Endothelial cell (in vitro differentiated cells): ENCODE measurements at places on chromosomes 7 and 10.
A peak's percentile ranks its signal among the peaks of the same experiment; 100 is the strongest.

DNA sequence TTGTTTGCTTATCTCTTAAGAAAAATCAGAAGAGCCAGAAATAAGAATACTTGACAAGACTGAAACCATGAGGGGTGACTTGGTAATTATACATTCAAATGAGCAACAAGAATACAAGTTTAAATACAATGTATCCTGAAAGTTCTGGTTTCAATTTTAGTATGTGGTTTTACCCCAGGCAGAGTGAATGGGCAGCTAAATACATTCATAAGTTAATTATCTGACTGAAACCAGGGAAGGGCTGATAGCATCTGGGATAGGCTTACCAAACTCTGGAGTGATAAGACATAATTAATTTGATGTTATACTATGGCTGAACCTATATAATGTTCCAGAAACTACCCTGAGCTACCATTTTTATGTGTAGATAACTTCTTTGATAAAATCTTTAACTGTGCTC lies 252.2 kb upstream of the PLXNA4 start:
- DNase-seq: no peak

DNA sequence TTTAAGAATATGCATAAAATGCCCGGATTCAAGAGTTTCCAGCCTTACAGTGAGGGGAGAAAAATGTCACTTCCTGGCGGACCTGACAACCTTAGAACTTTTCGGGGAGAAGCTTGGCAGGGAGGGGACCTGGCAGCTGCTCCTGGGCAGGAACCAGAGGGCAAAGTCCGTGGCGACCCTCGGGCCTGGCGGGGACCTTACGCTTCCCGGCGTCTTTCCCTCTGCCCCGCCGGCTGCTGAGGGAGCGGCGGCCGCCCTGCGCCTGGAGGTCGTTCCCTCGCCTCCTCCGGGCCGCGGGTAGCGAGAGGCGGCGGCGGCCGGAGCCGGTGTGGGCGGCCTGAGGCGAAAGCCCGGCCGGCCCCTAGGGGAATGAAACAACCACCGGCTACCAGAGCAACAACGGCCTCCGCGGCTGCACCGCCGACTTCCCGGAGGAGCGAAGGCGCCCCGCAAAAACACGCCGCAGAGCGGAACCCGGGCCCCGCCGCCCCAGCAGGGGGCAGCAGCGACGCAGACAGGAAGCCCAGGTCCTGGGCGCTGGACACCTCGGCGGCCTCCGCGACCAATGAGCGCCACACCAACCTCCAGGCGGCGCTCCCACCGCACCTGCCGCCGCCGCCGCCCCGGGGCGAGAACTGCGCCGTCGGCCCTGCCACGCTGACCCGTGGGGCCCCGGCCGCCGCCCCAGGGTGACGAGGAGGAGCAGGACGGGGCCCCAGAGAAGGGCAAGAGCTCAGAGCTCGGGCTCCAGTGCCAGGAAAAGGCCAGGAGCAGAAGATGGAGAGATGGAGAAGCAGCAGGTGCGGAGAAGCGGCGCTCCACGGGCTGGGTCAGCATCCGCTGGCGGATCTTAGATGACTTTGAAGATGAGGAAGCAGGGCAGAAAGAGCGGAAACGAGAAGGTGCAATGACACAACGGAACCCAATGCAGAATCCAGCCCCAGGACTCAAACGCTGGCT lies 10.5 kb upstream of the ACSM6 start:
- DNase-seq: peak; percentile 97

- DNase-seq: no peak
Measured at GRCh38 chr7:13894377-13894776, 95.1 kb downstream of the ETV1 start.

DNA sequence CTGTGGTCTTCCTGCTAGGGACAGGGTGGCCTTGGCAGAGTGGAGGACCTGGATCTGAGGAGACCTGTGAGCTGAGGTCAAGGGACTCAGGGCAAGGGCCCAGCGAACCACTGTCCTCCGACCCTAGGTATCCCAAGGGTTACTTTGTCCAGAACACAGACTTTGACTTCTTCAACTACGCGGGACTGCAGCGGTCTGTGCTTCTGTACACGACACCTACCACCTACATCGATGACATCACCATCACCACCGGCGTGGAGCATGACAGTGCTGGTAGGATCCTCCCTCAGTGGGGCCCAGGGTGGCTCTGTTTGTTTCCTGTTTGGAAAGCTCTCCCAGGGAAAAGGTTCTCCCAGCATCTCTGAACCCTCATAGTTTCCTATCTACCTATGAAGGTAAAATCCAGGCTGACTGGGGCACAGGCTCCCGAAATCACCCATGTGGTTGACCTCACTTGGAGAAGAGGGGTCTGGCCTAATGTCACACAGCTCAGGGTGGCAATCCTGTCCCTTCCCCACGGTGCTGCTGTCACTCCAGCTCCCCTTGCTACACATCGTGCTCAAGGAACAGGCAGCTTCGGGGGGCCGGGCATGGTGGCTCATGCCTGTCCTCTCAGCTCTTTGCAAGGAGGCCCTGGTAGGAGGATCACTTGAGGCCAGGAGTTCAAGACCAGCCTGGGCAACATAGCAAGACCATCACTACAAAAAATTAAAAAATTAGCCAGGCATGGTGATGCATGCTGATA lies 57.6 kb downstream of the ZNF727 start:
- no peak for DNase-seq

- DNase-seq: no peak
Measured at GRCh38 chr7:79436378-79436777, 17.1 kb downstream of the MAGI2 start.

DNA sequence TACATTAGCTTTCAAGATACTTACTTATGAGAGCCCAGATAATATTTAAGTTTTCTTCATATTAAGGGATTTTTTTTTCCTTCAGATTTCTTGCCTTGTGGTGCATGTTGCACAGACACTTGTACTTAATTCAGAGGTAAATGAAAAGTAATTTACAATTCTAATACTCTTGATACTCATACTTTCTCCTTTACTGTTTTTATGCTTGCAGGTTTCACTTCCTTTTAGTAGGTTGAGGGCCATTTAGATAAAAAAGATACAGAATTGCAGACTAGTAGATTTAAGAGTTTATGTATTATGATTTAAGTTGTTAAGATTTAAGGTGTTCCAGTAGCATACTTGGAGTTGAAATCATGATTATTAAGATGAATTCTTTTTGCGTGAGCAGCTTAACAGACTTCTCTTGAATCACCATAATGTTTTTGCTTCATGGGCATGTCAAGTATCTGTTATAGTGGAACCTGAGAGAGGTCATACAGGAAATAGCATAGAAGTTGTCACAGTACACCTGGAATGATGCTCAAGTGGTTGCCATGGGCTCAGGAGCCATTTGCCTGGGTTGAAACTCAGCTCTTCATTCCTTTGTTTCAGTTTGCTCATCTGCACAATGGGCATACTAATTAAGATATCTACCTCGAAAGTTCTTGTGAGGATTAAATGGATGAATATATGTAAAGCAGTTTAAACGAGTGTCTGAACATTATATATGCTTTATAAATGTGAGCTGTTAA lies 174.8 kb upstream of the PRPS1L1 start:
- no peak for DNase-seq

DNA sequence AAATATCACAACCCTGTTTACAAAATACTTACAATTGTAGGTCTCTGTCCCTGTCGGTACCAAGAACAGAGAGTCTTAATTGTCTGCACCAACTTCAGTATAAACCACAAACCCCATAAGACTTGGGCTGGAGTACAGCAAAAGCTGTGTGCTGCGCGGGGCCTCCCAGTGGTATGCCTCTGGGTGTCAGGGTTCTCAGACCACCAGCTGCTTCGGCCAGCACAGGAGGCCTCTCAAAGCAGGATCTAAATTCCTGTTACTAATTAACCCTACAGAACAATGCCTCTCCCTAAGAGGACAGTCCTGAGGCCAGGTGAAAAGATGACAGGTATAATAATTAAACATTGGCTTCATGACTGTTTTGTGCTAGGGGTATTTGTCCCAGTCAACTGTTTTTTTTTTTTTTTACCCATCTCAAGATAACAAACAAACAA lies 957 bp upstream of the SVIL start:
- DNase-seq: peak; percentile 35

GRCh38 chr10:51159841-51160240 lies 85.6 kb downstream of the PRKG1 start:
- no peak for DNase-seq

DNA sequence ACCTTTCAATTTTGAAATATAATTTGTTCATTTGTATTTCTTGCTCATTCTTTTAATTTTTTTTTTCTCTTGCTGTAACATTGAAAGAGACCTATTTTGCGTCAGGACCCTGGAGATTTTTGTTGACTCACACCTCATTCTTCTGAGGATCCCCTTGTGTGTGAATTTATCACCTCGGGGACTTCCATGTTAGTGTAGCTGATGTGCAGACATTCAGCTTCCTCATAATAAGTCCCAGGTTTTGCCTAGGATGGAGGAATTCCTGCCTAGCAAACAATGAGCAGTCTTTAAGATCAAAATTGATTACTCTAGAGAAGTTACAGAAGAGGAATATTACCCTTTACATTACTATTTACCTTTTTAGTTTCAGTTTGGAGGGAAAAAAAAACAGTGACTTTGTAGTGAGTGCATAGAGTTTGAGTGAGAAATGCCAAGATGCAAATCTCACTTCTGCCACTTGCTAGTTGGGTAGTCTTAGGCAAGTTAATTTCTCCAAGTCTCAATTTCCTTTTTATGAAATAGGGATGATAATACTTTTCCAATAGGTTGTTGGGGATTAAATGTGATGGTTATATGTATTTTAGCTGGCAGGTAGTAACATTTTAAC lies 14.3 kb downstream of the TES start:
- DNase-seq: no peak

- DNase-seq: no peak
Measured at GRCh38 chr10:17733620-17734019, 18.4 kb upstream of the TMEM236 start.

- peak; percentile 43 for DNase-seq
Measured at GRCh38 chr7:70698219-70698832, 433.6 kb upstream of the GALNT17 start.

GRCh38 chr10:70769121-70769520 lies 16.1 kb downstream of the TBATA start:
- DNase-seq: no peak

- no peak for DNase-seq
Measured at GRCh38 chr7:26180792-26181198, 19.8 kb downstream of the HNRNPA2B1 start.

GRCh38 chr7:148883266-148884048 lies 634 bp downstream of the EZH2 start:
- peak; percentile 53 for DNase-seq
